ENCODE measurements at places on chromosomes 2 and 18.
A peak's percentile ranks its signal among the peaks of the same experiment; 100 is the strongest.

GRCh38 chr2:51084750-51085149 lies 52.8 kb upstream of the NRXN1 start:
- DNase-seq: no peak

DNA sequence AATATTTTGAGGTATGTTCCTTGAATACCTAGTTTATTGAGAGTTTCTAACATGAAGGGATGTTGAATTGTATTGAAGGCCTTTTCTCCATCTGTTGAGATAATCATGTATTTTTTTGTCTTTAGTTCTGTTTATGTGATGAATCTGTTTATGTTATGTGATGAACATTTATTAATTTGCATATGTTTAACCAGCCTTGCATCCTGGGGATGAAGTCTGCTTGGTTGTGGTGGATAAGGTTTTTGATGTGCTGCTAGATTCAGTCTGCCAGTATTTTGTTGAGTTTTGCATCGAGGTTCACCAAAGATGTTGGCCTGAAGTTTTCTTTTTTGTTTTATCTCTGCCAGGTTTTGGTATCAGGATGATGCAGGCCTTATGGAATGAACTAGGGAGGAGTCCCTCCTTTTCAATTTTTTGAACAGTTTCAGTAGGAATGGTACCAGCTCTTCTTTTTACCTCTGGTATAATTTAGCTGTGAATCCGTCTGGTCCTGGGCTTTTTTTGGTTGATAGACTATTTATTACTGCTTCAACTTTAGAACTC lies 71.9 kb downstream of the EPC2 start:
- DNase-seq: no peak

- no peak for DNase-seq
These were observed 6.9 kb upstream of the CCBE1 start for GRCh38 chr18:59704146-59704545.

DNA sequence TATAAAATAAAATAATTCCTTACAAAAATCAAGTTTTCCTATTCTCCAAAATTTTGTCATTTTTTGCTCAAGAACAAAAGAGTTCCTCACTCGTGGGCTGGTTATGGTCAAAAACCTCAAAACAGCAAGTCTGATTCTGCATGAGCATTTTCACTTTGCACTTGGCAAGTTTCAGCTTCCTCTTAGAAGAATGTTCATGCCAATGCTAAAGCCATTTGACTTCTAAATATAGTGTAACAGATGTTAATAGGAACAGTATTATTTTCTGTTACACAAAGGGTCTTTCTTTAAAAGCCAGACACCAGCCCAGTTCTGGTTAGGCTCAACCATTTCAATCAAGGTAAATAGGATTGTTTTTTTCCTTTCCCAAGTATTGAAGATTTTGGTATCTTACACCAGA lies 261.3 kb upstream of the CCDC68 start:
- DNase-seq: no peak

DNA sequence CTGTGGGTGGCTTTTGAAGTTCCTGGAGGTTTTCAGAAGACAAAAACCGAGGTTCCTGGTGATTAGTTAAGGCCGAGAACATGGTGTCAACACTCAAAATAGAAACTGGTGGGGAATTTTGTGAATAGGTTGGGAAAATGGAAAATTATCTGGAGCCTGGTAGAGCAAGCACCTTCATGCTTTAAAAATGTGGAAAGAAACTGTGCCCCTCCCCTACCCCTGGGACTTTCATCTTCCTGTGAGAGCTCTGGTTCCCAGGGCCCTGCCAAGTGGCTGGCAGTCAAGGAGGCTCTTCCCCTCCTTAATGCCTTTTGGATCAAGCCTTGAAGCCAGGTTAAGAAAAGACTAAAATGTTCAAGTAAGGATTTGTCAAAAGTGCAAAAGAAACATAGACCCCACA lies 1.9 kb upstream of the CRACDL start:
- no peak for DNase-seq

- peak; percentile 5 for DNase-seq
These were observed 408.9 kb downstream of the RIT2 start for GRCh38 chr18:42706618-42707017.

- peak; percentile 71 for DNase-seq
These were observed 72.6 kb upstream of the SMAD7 start for GRCh38 chr18:49023271-49023937.

GRCh38 chr2:216737676-216738075 lies 42.3 kb upstream of the IGFBP5 start:
- DNase-seq: no peak

DNA sequence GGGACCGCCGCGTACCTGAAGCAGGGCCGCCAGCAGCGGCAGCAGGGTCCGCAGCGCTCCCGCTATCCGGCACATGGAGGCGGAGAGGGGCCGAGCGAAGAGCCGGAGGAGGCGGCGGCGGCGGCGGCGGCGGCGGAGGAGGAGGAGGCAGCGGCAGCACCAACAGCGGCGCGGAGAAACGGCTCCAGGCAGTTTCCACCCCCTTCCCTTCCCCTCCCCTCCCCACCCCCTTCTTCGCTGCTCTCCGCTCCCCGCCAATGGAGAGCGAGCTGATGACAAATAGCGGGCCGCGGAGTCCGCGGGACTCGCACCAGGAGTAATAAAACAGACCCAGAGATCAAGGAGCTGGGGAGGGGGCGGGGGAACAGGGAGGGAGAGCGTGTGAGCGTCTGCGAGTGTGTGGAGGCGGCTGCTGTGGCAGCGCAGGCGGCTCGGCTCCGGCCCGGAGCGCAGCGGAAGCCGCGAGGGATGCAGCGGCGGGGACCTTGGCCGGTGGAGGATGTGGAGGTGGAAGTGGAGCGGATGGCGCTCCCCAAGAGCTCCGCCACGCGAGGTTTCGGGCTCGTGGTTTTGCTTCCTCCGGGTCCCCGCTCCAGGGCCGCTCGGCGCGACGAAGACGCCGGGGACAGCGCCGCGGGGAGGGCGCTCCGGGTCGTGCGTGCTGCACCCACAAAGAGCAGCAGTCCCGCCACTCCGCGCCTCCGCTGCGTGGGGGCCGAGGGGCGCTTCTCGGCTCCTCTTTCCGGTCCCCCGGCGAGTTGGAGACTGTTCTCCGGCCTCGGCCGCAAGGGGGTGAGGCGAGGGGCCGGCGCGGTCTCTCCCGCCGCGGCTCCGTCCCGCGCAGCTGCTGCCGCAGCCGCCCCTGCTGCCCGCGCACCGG lies at the start of gene CDH2:
Gene CDH2, minus strand, starts transcription at position 183 of the 880 bp plus-strand sequence. Its CDS starts 108 bp downstream, at position 75.
- DNase-seq: peak; percentile 55

- no peak for DNase-seq
These were observed 44.2 kb upstream of the MFF start for GRCh38 chr2:227280895-227281294.

- DNase-seq: no peak
These were observed 7.5 kb upstream of the KLHL30 start for GRCh38 chr2:238130696-238131628.

DNA sequence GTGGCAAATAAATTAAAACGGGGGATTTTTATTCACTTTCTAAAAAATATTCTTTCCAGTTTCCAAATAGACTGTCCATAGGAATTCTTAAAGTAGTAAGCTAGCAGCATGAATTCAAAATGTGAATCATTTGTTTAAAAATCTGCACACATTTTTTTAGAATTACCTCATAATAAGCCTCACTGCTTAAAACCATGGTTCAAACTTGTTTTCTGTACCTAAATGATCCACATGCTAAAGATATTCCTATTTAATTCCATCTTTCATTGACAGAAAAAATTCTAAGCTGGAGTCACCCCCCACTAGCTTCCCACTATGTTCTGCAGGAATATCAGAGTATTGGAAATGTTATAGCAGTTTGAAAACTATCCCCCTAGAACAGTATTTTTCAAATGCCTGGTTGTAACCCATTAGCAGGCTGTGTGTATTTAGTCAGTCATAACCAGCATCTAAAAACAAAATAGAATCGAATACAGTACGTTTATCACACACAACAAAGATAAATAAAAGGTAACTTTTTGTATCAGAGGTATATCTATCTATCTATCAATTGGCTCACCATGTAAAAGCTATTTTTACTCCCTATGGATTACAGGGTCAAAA lies 11.2 kb upstream of the IKZF2 start:
- DNase-seq: no peak

GRCh38 chr2:176247859-176248258 lies 21.4 kb upstream of the MTX2 start:
- no peak for DNase-seq

DNA sequence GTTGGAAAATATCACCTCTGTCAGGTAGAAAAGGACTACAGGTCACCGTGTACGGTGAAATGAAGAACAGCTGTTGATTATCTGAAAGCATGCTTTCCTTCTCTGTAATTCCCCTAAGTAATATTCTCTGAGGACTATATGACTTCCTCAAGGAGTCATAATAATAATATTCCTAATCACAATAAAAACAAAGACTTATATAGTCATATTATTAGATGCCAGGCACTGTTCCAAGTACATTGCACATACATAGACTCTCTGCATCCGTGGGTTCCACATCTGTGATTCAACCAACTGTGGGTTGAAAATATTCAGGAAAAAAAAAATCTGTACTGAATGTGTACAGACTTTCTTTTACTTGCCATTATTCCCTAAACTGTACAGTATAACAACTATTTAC lies 512.4 kb upstream of the ID2 start:
- DNase-seq: no peak

- no peak for DNase-seq
These were observed 168.1 kb downstream of the AFF3 start for GRCh38 chr2:99974275-99974674.

- no peak for DNase-seq
These were observed 12.0 kb downstream of the DNAJC27 start for GRCh38 chr2:24959761-24960160.

GRCh38 chr2:217901835-217902378 lies 100.9 kb downstream of the TNS1 start:
- DNase-seq: peak; percentile 48

DNA sequence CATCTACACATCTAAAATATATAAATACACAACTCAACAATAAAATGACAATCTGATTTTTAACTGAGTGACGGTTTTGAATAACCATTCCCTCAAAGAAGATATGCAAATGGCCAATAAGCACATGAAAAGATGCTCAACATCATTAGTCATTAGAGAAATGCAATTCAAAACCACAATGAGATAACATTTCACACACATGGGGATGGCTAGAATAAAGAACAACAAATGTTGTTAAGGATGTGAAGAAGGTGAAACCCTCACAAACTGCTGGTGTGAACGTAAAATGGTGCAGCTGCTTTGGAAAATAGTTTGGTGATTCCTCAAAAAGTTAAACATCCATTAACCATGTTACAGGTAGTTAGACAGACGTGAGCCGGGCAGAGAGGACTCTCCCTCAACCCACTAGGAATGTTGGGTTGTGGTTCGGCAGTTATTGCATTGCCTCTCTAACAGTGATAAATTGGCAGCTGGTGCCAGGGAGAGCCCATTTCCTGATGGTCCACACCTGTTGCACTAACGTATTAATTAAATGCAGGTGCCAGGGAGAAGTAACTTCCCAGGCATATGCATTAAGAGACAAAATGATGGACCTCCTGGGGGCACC lies 22.3 kb upstream of the DUSP2 start:
- no peak for DNase-seq

DNA sequence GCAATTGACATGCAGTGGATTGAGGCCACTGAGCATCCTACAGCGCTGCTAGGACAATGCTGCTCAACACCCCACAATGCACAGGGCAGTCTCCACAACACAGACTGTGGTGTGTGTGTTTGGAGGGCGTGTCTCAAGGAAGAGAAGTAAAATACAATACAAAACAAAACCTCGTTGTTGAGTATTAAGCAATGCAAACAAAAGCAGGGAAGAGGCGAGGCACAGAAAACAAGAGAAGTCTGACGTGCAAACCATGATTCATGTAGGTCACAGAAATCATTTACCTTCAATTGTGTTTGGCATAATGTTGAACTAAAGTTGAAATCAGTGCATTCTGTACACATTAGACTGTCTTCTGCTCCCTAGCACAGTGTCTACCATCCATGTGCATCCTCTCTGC lies 260.9 kb downstream of the PHLPP1 start:
- DNase-seq: no peak

- no peak for DNase-seq
These were observed 31.1 kb downstream of the DSG4 start for GRCh38 chr18:31407649-31408048.

DNA sequence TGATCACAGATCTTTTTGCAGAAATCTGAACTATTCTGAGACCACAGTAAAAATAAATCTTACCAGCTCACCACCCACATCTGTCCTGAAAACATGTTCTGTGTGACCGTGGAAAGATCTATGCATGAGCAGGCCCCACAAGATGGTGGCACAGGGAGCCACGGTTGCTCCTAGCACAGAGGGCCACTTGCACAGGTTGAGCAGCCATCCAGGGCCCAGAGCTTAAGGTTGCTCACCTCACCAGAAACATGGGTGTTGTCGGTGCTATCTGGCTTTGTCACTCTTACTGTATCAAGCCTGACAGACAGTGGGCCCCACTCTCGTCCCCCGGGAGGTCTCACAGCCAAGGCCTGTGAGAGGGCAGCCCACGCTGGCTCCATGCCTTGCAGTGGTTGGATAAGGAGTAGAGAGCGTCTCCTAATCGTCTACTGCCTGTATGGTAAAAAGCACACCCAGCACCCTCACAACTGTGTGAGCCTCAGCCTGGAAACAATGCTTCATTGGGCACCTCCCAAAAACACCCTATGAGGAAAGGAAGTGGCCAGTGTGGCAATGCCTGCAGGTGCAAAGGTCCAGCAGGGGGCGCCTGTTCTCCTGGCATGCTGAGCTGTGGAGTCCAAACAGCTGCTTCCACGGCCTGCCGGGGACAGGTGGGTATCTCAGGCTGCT lies 19.6 kb downstream of the TUBB6 start:
- DNase-seq: peak; percentile 90

GRCh38 chr2:43384143-43384542 lies 157.7 kb upstream of the ZFP36L2 start:
- no peak for DNase-seq

DNA sequence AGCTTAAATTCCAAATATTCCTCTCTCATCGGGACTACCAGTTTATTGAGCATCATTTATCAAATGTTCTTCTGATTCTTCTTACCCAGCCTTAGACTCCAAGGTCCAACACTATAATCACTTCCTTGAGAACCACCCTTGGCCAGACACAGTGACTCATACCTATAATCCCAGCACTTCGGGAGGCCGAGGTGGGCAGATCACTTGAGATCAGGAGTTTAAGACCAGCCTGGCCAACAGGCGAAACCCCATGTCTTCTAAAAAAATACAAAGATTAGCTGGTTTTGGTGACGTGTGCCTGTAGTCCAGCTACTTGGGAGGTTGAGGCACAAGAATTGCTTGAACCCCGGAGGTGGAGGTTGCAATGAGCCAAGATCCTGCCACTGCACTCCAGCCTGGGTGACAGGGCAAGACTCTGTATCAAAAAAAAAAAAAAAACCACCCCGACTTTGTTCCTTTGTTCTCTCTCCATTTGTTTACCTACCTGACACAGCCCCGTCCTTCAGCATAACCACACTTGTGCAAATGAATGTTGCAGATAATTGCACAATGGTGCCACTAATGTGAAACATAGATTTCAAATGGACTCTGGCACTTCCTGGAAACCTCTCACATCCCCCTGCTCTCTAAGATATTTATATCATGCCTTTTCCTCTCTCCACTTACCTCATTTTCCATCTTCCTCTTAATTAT lies 38.9 kb upstream of the LPIN2 start:
- no peak for DNase-seq

DNA sequence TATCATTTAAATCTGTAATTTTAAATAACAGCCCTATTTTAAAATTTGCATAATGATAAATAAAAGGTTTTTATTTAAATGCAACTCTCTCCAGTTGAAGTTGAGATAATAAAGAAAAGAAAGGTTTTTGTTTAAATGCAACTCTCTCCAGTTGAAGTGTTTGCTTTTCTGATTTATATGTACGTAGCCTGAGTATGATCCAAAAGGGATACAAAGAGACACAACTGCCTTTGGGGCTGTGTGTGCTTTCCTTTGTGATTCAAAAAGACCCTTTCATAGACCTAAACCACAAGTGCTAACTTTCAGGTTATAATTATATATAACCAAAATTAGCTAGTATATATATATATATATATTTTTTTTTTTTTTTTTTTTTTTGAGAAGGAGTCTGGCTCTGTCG lies 76.2 kb upstream of the MFF start:
- no peak for DNase-seq

Data from SJCRH30 (cell line).